ENCODE measurements at places on chromosomes 1 and 21. TPM values are rescaled to one million over a fixed set of nuclear protein-coding genes. Genes with fewer than 3 reads are reported as not detected.

Gene TSPAN1
- total RNA-seq: 27.6 TPM

Gene KLF18
- not detected for total RNA-seq

DNA sequence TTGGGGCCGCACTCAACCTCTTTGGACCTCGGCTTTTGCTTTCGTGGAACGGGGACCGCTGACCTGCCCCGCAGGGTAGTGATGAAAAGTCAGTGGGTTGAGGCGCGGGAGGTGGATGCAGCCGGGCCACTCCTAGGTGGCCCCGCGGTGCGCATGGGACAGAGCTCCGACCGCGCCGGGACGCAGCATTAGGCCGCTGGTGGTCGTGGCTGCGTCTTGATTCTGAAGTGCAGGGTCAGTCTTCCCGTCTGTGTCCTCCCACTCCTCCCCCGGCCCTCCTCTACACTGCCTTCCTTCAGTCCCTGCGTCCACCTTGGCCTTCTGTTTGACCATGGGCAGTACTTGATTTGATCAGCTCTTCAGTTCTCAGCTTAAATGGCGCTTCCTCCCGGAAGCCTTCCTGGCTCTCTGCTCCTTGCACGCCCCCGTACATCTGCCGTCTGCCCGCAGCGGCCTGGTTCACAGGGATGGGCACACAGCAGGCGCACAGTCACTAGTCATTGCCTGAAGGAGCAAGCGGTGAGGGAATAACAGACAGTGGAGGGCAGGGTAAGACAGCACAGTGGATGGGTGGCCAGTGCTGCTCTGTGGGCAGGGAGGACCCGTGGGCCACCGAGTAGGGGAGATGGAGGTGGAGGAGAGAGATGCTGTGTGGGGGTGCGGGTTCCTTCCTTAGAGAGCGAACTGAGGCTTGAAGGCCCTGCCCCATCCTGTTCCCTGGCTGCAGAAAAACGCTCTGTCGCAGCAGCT is 633 bp downstream of the THEMIS2 start:
- no peak for DNase-seq

DNA sequence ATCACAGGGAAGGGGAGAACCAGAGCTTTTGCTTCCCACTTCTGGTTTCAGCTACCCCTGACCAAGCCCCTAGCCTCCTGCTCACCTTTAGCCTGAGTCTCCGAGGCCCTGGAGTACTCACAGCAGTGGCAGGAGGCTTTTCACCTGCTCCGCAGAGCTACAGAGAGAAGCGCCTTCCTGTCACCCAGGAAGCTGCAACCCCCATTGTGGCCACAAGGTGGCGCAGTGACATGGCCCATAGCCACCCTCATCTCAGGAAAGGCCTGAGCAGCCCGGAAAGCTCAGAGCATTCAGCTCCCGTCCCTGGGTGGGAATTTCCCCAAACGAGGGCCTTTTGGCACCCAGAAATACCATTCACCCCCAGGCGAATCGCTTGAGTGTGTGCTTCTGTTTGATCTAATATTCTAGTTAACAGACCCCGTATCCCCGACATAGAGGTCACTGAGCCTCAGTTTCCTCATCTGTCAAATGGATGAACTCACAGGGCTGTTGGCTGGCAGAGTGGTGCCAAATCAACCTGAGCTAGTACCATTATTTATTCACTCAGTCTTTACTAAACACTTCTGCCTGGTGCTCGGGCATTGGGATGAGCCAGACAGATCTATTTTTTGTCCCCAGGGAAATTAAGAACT is 25.3 kb downstream of the A3GALT2 start:
- peak; percentile 92 for DNase-seq

Gene MEX3A
- 31.0 TPM for total RNA-seq

Gene NPR1
- 2.2 TPM for total RNA-seq

DNA sequence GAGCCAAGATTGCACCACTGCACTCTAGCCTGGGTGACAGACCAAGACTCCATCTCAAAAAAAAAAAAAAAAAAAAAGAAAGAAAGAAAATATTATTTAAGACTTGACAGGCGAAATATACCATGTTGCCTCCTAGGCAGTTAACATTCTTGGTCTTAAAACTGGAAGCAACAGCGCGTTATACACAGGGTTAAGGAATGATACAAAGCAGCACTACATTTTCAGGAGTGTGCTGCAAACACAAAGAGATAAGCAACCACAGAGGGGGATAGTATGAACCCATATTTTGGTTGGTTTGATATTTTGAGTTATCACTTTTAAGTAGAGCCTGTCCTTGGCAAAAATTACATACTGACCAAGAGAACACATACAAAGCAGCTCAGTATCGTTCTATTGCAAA is 25.1 kb downstream of the USP24 start:
- no peak for DNase-seq

GRCh38 chr21:17660862-17661261 is 48.2 kb upstream of the BTG3 start:
- DNase-seq: no peak

GRCh38 chr1:111762332-111762731 is 6.6 kb downstream of the DDX20 start:
- DNase-seq: no peak

- DNase-seq: no peak
These were observed 2.9 kb downstream of the CENPS start for GRCh38 chr1:10432910-10433700.

Gene MAP3K6
- 15.6 TPM for total RNA-seq

- no peak for DNase-seq
These were observed 13.6 kb downstream of the DDAH1 start for GRCh38 chr1:85451236-85451830.

GRCh38 chr1:225580238-225581099 is 72.5 kb downstream of the ENAH start:
- DNase-seq: no peak

Gene FAM163A
- total RNA-seq: 2.5 TPM

- no peak for DNase-seq
These were observed 46.0 kb downstream of the GRHL3 start for GRCh38 chr1:24364975-24365678.

DNA sequence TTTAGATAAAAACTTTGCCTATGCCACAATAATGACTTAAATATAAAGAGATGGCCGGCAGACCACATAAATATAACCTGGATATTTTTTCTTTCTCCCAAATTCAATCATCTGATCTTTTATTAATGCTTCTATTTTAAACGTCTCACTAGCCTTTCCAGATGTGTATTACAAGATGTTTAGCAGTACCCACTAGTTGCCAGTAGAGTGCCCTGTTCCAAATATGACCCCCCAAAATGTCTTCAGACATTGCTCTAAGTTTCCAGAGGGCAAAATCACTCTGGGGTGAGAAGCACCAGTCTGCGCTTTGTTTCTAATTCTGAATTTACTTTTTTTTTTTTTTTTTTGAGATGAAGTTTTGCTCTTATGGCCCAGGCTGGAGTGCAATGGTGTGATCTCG is 268.1 kb downstream of the GRIK1 start:
- DNase-seq: no peak

- no peak for DNase-seq
These were observed 19.9 kb downstream of the AGPAT3 start for GRCh38 chr21:43884861-43885417.

Data from type B pancreatic cell (in vitro differentiated cells).